ENCODE measurements at places on chromosomes 11 and 22.
A peak's percentile ranks its signal among the peaks of the same experiment; 100 is the strongest.

GRCh38 chr11:8604078-8604723 lies 10.2 kb upstream of the STK33 start:
- DNase-seq = peak; percentile 100

GRCh38 chr22:35918456-35918855 lies 110.2 kb downstream of the RBFOX2 start:
- peak; percentile 65 for DNase-seq

GRCh38 chr11:120710354-120711131 lies 199.0 kb downstream of the GRIK4 start:
- peak; percentile 83 for DNase-seq

DNA sequence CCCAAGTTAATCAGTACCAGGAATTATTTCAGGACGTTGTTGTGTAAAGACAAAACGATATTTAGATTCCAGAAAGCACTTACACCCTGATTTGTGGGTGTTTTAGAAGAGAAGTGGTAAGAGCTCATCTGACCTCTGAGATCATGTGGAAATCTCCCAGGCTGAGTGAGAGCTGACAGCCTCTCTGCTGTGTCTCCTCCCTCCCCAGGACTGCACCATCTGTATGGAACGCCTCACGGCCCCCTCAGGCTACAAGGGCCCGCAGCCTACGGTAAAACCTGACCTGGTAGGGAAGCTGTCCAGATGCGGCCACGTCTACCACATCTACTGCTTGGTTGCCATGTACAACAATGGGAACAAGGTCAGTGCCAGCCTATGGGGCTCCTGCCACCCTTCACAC lies 20.0 kb downstream of the DTX4 start:
- no peak for DNase-seq

GRCh38 chr11:82900277-82901164 lies at the start of gene PRCP:
PRCP (minus strand) TSS chr11:82900430; CDS start chr11:82900402, 28 bp downstream.
- DNase-seq = peak; percentile 87

GRCh38 chr22:21449531-21450319 lies 17.5 kb upstream of the TMEM191C start:
- DNase-seq = no peak

DNA sequence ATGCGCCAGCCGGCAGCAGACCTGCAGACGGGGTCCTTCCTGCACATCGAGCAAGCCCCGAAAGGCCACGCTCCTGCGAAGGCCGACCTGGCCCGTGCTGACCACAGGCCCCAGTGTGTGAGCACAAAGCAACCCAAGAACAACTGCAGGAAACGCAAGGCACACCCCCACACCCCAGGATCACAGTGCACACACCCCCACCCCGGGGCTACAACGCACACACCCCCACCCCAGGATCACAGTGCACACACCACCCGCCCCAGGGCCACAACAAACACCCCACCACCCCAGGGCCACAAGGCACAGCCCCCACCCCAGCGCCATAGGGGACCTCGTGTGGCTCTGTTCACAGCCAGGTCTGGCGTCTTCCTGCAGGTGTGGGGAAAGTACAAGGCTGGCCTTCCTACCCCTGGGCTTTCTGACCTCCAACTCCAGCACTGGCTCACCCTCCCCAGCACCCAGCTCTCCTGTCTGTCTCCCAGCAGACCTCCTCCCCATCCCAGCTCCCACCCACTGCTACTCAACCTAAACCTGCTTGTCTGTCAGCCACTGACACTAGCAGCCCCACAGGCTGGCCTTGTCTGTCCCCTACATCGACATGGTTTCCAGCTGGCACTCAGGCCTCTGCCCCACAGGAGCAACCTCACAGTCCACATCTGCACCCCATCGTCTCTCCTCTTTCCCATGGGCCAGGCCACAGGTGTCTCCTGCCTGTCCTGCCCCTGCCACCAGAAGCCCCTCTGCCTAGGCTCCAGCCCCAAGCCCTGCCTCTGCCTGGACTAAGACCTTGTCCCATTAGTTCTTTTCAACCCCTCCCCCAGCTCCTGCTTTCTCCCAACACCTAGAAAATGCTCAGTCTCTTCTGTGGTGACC lies 20.5 kb upstream of the EFCAB6 start:
- no peak for DNase-seq

GRCh38 chr11:64036087-64037026 lies 626 bp downstream of the FLRT1 start:
- DNase-seq = peak; percentile 58

Data from fibroblast of skin of scalp (primary cell).